Thoracic aorta (tissue), 2 donors: ENCODE measurements at places on chromosomes 5 and 9.

- no peak for DNase-seq
Observed at GRCh38 chr5:44809215-44809955, 638 bp downstream of the MRPS30 start.

DNA sequence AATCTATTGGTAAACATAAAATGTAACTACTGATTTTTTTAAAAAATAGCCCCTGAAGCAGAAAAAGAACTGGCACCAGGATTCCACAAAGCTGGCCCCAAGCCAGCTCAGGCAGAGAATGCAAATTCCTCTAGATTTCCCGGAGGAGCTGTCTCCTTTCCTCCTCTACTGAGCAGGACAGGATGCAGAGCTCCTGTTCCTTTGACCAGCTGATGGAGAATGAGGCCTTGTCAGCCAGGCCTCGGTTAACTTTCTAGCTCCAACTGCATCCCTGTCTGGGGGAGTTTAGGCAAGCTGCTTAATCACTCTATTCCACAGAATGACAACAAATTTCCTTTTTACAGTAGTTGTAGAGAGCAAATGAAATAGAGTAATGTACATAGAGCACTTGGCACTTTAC lies 155.5 kb downstream of the GNAQ start:
- no peak for DNase-seq

- DNase-seq = no peak
Observed at GRCh38 chr9:126862104-126862761, 1.8 kb downstream of the ZBTB34 start.

- DNase-seq = no peak
Observed at GRCh38 chr5:80541392-80541791, 28.7 kb downstream of the ANKRD34B start.

DNA sequence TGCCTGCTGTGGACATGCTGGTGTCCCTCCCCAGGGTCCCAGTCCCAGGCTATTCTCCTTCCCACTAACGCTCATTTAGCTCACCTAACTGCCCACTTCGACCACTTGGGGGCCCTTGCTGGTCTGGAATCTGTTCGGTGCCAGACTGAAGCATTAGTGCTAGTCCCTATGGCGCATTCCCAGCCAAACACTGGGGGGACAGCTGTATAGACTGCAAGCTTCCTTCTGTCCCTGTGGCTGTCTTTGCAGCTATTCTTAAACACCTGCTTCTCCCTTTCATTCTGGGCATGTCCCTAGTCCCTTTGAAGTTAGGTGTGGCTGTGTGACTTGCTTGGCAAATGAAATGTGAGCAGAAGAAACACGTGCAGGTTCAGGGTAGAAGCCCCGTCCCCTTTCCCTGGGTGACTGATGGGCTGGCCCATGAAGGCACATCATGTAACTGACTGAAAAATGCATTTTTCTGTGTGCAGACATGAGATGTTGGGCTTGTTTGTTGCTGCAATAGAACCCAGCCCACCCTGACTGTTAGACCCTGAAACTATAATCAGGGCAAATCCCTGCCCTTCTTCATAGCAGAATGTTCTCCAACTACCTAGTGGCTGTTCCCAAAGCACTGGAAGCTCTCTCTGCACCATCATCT lies 134.4 kb downstream of the BARX1 start:
- no peak for DNase-seq

DNA sequence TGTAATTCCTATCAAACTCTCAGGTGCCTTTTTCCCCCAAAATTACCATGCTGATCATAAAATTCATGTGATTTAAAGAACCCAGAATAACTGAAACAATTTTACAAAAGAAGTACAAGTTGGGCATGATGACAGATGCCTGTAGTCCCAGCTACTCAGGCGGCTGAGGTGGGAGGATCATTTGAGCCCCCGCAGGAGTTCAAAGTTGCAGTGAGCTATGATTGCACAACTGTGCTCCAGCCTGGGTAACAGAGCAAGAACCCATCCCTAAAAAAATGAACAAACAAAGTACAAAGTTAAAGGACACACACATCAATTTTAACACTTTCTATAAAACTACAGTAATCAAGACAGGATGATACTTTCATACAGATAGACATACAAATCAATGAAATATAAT lies 97.9 kb upstream of the LPAR1 start:
- DNase-seq = no peak

- DNase-seq = no peak
Observed at GRCh38 chr5:103424453-103425205, 138.0 kb downstream of the NUDT12 start.

DNA sequence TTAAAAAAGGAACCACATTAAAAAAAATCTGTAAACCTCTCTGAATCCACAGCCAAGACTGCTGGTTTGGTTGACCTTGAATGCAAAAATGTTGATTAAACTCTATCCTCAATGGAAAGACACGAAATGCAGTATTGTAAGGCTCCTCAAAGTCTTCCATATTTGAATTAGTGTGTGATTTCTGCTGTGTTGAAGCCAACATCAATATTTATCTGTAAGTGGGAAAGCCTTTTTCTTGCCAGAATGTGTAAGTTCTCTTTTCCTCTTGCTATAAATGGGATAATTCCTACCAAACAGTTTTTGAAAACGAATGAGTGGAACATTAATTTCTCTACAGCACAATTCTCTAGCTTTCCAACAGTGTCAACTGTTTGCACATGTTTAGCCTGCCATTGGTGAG lies 422.1 kb upstream of the TNC start:
- no peak for DNase-seq

DNA sequence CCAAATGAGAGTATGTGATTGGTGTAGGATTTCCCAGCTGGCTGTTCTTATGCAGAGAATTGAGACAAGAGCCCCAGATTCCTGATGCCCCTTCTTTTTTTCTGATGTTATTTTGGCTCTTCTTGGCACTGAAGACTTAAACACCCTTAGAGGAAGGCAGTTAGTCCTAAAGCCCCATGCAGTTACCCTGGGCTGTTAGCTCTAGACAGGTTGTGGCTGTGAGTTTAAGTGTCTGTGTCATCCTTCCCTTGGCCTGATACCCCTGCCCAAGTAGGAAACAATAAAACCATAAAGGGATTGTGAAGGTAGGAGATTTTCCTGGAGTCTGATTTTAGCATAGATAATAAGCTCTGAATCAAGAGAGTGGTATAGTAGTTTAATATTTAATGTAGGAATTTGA lies 13.2 kb downstream of the TNPO1 start:
- DNase-seq = no peak

DNA sequence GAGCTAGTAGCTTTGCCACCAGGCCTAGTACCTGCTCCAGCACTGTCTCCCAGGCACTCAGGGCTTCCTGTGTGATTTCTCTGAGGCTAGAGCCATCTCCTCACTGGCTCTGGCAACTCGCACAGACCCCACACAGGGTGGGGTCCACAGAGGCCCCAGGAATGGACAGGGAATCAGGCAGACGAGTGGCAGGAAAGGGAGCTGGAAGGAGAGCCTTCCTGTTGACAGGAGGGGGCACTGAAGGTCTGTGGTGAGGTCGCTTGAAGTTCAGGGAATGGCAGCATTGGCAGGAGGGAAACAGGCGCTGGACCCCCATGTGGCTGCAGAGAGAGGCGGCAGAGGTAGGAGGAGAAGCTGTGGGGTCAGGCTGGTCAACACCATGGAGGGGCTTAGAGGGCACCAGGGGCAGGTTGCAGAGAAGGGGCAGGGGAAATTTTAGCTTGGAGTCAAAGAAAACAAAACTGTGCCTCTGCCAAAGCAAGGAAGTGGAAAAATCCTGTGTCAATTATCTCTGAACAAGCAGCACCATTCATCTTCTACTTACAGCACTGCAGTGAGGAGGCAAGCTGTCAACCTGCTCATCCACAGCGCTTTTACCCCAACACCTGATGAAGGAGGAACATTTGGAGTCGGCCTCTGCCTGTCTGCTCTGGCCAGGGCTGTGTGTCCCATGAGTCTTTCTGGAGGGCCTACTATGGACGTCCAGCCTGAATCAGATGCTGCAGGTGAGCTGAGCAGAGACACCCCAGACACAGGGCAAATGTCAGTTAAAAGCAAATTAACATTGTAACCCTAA lies 270.2 kb downstream of the FSTL4 start:
- DNase-seq = no peak

- no peak for DNase-seq
Observed at GRCh38 chr9:114583371-114584155, 4.0 kb upstream of the ATP6V1G1 start.

DNA sequence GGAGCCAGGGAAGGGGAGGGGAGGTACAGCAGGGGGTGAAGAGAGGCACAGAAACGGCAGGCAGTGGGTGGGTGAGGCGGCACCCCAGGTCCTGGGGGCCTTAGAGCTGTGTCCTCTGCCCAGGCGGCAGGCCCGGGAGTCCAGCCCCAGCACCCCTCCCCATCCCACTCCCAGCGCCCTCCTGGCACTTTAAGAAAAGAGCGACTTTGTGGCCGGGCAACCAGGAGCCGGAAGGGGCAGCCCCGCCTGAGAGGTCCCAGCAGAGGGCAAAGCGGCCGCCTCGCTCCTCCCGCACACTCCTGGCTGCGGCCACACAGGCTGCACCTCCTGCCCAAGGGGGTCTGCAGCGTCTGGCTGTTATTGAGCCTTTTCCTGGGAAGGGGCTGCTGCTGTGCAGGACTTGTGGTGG lies 42.6 kb downstream of the NACC2 start:
- no peak for DNase-seq

DNA sequence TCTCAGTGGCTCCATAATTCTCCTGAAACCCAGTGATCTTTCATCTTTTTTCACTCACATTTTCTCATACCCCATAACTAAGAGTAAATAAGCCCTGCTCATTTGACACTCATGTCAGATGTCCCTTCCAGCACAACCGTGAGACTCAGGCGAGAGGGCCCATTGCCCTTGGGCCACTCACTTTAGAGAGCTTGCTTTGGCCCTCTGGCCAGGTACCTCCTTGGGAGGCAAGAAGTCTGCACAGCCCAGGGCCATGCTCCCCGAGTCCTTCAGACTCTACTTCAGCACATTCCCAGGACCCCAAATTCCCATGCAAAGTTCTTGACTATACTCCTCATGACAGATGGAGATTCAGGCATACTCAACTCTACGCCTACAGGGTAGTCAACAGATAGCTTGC lies 33.6 kb downstream of the RFX3 start:
- no peak for DNase-seq

- DNase-seq = no peak
Observed at GRCh38 chr5:126777257-126777974, 480 bp downstream of the LMNB1 start.

- DNase-seq = no peak
Observed at GRCh38 chr5:45622365-45622764, 73.8 kb downstream of the HCN1 start.

- no peak for DNase-seq
Observed at GRCh38 chr5:35232124-35232523, 1.8 kb upstream of the PRLR start.

GRCh38 chr5:67337751-67338150 lies 141.2 kb upstream of the CD180 start:
- no peak for DNase-seq

DNA sequence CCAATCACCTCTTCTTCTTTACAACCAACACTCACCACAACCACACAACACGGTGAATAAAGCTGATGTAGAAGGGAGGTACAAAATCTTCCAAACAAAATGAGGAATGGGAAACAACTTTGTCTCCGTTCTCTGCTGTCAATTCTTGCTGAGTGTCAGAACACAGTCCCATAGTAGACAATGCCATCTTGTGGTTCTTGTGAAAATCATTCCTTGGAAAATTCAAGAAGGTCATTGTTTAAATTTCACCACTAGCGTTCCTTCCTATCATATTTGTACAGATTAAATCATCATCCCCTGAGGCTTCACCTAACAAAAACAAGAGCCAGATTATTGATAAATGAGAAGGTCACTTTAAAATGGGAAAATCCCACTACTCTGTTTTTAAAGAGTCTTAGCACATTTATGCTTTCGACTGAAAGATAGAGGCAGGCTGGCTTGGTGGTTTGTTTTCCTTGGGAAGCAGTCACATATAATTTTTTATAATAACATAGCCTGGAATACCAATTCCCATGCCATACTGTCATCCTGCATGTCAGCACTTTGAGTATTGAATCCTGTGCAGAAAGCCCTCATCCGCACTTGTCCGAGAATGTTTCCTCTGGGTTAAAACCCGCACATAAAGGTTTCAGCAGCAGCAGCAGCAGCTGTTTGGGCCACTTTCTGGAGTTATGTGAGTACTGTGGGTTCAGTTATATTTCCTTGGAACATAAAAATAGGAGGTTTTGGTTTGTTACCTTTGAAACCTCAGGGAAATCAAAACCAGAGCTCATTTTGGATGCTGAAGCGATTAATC lies 395.0 kb upstream of the SMARCA2 start:
- no peak for DNase-seq

DNA sequence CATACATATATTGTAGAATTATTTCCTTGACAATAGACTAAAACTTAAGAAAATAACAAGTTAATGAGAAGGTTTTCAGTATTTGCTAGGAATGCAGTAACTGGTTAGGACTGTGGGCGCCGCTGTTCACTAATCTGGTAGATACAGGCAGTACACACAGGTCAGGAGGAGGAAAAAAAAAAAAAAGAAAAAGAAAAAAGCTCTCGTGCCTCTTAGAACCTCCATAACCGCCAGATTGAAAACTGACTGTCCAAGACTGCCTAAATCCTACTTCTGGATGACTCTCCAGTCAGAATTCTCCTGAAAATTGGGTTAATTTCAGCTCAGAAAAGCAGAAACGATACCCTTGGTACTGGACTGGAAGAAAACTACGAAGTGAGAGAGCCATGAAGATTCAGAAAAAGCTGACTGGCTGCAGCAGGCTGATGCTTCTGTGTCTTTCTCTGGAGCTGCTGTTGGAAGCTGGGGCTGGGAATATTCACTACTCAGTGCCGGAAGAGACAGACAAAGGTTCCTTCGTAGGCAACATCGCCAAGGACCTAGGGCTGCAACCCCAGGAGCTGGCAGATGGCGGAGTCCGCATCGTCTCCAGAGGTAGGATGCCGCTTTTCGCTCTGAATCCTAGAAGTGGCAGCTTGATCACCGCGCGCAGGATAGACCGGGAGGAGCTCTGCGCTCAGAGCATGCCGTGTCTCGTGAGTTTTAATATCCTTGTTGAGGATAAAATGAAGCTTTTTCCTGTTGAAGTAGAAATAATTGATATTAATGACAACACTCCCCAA lies at the start of gene PCDHGA1:
Gene PCDHGA1 (plus strand): TSS at position 216 of the 782 bp plus-strand sequence.
- no peak for DNase-seq

- no peak for DNase-seq
Observed at GRCh38 chr5:73565969-73566547, 515 bp downstream of the UTP15 start.

DNA sequence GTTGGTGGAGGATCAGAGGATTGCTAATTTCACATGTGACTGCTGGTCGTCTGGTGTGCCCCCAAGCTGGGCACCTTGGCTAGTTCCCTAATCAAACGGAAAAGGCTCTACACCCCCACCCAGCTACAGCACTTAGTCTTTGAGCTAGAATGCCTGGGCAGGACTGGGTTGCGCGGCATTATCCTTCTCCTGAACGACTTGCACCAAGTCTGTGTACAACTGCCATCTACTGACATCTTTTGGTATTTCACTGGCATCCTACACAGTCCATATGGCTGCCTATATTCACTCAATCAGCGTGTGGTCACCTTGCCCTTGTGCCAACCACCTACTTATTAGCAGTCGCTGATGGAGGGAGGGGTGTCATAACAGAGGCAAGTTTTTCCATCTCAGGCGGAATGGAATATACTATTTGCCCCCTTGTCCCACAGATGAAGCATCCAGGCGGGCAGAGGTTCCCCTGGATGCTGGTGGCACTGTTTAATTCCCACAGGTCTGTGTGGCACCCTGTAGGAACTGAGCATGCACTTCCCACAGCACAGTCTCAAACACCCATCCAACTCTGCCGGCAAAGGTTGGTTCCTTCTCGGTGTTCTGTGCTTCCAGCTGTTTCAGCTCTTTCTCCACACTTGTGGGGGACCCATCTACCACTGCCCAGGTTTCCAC lies 150.1 kb downstream of the OSTF1 start:
- DNase-seq = no peak

- no peak for DNase-seq
Observed at GRCh38 chr5:73640861-73641320, 14.9 kb downstream of the ARHGEF28 start.
